ENCODE measurements at places on chromosomes 1 and 21. TPM values are rescaled to one million over a fixed set of nuclear protein-coding genes. Genes with fewer than 3 reads are reported as not detected.
A peak's percentile ranks its signal among the peaks of the same experiment; 100 is the strongest.

DNA sequence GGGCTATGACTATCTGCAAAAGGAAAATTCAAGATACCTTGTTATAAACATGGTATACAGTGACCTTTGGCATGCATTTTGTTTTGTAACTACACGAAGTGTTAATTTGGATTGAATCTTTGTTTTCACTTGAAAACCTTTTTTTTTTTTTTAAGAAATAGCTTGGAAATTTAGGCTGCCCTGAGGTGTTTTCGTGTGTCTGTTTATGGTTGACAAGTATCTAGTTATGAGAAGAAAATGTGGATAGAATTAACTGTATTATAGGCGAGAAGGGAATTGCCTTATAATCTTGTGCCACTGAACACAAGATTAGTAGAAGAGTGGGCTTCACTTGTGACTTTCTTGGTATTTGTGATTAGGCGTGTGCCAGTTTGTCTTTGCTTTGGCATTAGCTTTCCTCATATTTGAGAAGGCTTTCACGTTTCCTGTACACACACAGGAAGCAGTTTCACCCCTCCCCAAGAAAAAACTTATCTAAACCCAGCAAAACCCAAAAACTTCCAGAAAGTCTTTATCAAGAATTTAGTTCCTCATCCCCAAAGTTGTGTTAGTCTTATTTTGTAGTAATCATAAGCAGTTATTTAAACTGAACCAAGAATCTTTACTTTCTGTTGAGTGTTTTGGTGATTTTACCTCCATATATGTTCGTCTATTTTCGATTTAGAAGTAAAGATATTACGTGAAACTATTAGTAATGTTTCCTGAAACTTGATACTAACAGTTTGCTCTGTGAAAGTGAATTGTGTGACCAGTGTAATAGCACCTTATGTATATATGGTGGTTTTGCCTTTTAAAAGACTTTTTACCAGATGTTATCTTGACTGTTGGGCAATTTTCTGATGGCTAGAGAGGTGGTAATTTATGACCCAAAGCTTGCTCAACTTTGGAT is 3.8 kb downstream of the DYRK1A start:
- DNase-seq, result no peak

DEPDC1 gene
- total RNA-seq, result 6.1 TPM

- DNase-seq, result peak; percentile 57
Measured at GRCh38 chr1:41382480-41383090, 21.4 kb downstream of the FOXO6 start.

DNA sequence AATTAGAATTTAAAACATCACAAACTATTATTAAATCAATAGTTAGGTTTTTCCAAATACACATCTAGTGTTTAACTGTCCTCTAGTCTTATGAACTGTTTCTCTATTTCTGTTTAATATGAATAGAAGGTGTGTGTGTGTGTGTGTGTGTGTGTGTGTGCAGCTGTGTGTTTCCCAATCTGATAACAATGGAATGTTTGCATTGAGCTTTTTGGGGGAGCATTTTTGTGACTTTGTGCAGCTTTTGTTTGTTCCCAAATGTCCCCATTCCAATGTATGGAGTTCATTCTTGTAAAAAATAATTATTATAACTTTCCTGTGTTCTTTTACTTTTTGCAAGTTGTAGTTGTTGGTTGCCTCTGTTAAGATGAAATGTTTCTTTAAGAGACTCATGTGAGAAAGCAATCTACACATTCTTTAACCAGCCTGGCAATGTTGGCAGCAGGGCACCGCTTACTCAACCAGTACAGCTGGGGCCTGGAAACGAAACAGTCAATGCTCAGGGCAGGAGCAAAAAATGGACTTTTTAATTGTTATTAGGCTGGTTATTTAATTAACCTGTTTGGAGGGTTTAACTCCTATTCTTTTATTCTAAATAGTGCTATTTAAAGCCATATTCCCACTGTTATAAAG is 354.3 kb downstream of the SRGAP2C start:
- DNase-seq, result no peak

ZNF593 gene
- 22.0 TPM for total RNA-seq

DNA sequence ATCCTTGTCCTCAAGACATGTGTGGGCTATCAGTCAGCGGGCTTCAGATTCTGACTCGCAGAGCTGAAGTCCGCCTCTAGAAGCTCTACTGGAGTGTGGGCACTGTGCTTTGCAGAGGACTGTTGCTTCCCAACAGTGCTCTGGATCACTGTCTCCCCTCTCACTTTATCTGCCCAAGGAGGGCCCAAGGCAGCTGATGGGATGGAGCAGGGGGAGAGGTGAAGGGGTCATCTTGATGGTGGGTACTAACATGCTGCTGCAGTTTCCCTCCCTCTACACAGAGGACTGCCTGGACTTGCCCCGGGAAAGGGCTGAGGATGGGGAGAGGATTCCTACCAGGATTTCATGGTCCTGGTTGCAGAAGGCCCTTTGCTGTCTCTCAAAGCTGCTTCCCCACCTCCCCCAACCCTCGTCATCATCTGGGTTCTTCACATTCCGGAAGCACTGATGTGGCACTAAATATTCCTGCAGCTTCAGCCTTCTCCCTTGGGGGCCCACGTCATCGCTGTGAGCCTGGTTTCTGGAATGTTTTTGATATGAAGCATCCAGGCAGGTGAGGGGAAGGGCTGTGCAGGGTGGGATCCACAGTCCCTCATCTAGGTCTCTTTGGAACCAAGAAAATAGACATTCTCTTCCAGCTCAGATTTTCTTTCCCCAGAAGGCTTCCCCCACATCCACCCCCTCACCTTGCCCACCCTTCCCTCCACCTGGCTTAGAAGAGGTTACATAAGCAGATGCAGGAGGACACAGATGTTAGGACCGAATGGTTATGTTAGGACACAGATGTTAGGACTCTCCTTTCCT is 23.2 kb downstream of the NUAK2 start:
- DNase-seq, result no peak

- no peak for DNase-seq
Measured at GRCh38 chr1:175090780-175091179, 23.1 kb downstream of the TNN start.

DNA sequence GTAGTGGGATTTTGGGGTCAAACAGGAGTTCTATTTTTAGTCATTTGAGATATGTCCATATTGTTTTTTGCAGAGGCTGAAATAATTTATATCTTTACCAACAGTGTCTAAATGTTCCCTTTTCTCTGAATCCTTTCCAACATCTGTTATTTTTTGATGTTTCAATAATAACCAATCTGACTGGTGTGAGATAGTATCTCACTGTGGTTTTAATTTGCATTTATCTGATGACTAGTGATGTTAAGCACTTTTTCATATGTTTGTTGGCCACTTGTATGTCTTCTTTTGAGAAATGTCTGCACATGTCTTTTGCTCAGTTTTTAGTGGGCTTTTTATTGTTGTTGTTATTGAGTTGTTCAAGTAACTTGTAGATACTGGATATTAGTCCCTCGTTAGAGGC is 1325.0 kb downstream of the BRINP3 start:
- DNase-seq, result no peak

DNA sequence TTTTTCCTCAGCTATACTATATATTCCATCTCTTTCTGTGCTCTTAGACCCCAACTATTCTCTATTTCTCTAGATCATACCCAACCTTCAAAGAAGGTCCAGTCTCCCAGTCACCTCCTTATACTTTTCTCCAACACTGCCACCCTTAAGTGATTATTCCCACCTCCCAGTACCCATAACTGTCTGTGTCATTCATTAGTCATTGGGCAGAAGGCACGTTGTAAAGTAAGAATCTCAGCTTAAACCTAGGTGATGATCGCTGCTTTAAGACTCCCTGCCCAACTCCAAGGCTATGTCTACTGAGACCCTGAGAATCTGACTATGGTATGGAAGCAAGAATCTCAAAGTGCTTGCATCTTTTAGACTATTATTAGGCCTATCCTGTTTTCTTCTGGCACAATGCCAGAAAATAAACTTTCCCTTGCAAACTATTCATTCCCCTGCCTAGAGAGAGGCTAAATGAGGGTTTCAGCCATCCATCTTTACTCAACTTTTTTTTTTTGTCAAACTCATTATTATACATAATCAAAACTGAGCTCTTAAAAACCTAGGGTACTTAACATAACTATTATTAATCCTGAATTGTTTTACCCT is 174.3 kb upstream of the DPT start:
- DNase-seq, result no peak

GFI1 gene
- total RNA-seq, result 5.4 TPM

DNA sequence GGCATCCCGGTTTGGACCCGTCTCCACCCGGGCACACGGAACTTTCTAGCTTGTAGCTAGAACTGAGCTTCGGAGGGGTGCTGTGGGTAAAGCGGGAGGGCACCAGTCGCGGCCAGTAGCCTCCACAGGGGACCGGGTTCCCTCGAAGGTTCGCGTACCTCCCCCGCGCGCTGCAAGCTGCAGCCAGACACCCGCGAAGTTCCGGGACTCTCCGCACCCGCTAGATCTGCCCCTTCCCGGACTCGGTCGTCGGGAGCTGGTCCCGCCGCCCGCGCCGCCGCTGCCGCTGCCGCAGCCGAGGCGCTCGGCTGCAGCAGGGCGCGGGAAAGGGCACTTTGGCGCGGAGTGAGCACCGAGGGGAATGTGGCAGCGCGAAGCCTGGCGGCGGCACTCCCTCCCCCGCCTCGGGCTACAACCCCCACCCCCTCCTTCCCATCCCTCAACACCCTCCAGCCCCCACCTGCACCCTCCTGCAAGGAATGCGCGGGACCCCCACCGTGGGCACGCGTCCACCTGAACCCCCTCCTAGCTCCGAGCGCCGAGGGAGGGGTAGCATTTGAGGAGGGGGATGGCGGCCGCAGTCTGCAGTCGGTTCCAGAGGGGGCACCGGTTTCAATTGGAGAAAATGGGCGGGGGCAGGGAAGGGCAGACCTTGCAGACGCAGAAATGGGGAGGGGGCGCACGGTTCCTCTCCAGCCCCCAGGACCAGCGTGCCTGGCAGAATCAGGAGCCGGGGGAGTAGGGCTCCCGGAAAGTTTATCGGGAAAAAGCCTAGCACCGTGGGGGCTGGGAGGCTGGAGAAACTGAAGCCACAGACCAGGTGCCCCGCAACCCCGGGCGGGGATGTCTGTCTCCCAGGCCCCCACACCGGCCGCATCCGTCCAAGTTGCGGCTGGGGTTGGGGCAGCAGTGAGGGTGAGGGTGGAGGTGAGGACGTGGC is 968 bp downstream of the CSMD2 start:
- no peak for DNase-seq

LIPI gene
- total RNA-seq, result not detected

DNA sequence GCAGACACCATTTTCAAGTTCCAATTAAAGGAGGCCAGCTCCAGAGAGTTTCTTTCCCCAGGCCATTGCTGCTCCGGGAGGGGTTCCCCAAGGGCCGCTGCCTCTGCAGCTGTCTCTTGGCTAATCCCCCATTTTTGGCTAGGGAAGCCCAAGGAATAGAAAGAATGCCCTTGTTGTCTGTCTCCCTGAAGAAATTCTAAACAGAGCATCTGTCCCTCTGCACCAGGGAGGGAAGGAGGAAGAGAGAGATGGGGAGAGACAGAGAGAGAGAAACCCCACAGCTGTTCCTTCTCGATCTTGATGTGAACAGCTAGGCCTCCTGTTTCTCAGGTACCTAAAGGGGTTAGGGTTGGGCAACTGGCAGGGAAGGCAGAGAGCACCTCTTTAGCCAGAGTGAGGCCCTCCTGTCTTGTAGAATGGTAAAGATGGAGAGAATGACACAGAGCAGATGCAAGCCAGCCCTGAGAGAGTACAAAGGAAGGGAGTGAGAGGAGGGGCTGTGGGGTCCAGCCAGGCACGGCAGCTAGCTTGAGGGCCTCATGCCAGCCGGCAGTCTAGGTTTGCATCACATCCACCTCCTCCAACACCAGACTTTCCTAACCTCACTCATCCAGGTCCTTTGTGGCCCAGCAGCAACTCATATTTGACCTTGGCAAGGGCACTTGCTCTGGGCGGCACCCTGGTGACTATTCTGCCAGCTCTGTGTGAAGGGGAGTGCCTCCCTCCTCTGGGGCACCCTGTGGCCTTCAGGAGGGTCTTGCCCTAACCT is 13.1 kb downstream of the OPTC start:
- no peak for DNase-seq

GRCh38 chr1:100760511-100760910 is 41.0 kb downstream of the VCAM1 start:
- DNase-seq, result no peak

GRCh38 chr1:107326824-107327445 is 186.1 kb downstream of the NTNG1 start:
- no peak for DNase-seq

DNA sequence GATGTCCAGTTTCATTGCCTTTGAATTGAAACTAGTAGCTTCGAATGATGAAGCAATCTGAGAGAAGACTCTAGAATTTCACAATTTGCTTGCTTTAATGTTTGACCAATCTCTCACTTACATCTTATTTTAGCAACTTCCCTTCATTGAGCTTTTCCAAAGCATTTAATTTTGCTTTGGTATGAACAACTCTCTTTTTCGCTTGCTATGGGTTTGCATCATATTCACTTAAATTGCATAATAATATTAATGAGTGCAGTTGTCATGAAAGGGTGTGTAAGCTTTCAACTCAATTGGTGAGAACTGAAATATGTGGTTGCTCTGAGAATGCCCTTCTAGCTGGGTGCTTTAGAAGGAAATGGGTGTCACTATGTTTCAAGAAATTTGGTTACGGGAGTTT is 309.2 kb downstream of the HLX start:
- no peak for DNase-seq

KCNA2 gene
- total RNA-seq, result 0.61 TPM

DNA sequence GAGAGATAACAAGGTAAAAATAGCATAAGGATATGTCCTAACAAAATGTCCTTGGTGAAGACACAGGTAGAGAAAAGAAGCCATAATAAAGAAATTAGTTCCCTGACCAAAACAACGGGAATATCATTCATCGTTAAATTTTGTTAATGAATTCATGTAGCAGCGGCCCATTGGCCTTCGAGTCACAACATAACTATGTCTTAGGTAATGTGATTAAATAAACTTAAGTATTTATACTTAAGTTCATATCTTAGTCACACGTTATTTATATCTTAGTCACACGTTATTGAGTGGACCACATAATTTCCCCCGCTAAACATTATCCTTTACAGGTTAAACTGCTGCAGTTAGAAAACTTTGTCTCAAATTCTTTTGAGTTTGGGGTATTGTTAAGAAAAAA is 1.2 kb downstream of the NEXN start:
- DNase-seq, result no peak

NOS1AP gene
- 14.4 TPM for total RNA-seq

- peak; percentile 72 for DNase-seq
Measured at GRCh38 chr1:165632152-165632469, 1.1 kb downstream of the MGST3 start.

GRCh38 chr1:21605964-21606705 is 63.0 kb downstream of the RAP1GAP start:
- no peak for DNase-seq

ACTN2 gene
- total RNA-seq, result 0.05 TPM

C1orf87 gene
- total RNA-seq, result not detected

DNA sequence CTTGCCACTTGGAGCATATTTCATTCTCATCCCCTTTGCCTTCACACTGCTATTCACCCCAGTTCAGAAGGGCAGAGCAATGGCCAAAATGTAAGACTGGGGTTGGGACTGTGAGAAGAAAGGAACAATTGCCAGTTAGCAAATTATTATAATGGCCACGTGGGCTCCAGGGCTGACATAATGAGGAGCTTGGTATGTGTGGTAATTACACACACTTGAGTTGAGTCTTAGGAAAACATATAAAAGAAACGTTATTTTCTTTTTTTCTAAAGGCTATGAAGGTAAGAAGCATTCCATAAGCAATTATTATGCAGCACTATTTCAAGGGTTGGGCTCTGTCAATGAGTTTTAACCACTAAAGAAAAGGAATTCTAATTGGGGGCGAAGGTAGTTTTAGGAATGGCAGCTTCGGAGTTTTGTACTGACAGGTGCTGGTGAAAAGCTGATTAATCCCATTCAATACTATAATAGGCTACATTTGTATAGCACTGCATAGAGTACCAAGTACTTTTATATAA is 32.5 kb upstream of the BCL10 start:
- DNase-seq, result no peak

- DNase-seq, result no peak
Measured at GRCh38 chr21:44366586-44367211, 13.3 kb downstream of the TRPM2 start.

Measured in colonic mucosa (tissue), 4 donors.